Eye (tissue), 1 donor: ENCODE measurements at places on chromosomes 2 and 18.
A peak's percentile ranks its signal among the peaks of the same experiment; 100 is the strongest.

DNA sequence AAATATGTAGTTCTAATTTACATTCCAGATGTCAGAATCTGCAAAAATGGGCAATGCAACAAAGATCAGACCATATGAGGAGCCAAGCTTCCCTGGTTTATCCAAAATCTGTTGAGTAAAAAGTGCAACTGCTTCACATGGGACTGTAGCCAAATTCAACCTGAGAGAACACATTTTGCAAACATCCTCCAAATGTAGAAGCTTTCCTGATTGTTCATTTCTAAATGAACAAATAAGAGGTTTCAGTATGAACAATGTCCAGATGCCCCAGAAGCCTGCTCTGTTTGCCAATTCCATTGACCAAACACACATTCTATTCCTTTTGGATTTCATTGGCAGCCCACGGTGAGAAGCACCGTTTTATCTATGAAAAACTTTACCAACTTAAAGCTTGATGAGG is 117.9 kb upstream of the OSR1 start:
- DNase-seq: no peak

- DNase-seq: no peak
Measured at GRCh38 chr2:212752730-212753351, 214.2 kb upstream of the ERBB4 start.

GRCh38 chr2:112480530-112481049 is 1.4 kb upstream of the TTL start:
- DNase-seq: no peak

DNA sequence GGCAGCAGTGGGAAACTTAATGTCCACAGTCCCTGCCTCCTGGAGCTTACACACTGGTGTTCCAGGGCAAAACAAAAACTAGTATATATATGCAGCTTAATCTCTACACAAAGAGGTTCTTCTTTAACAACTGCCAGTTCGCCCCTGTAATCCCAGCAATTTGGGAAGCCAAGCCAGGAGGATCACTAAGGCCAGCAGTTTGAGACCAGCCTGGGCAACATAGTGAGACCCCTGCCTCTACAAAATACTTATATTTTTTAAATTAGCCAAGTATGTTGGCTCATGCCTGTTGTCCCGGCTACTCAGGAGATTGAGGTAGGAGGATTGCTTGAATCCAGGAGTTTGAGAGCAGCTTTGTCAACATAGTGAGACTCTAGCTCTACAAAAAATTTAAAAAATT is 17.2 kb upstream of the NEDD4L start:
- no peak for DNase-seq

- no peak for DNase-seq
Measured at GRCh38 chr2:233990261-233990798, 60.2 kb upstream of the SPP2 start.

DNA sequence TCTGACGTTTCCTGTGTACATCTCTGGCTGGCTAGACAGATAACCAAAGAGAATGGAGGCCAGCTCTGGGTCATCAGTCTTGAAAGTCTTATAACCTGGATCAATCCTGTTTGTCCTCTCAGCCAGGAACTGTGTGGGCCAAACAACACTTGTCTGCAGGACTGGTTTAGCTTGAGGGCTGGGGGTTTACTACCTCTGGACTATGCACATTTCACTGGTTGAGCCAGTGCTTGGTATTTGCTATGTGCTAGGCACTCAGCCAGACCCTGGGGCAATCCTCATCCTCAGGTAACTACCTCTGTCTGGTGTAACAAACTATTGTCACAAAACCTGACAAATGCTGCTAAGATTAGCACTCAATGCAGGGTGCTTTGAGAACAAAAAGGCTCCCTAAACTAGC is 169.7 kb downstream of the HAUS1 start:
- DNase-seq: no peak

GRCh38 chr2:165562233-165562632 is 92.7 kb downstream of the CSRNP3 start:
- DNase-seq: no peak

DNA sequence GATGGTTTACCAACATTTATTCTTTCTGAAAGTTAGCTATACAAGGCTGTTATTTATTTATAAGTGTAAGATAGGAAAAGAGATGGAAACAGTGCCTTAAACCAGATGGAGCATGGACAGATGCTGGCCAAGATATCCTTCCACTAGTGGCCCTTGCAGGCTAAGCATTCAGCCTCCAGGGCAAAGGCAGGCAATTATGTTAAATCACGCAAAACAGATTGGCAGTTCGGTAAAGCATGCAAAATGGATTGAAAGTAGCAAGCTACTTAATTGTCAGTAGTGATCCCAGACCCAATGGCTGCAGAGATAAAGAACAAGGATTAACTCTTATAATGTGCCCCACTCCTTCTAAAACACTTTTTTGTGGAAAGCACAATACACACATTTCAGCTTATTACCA is 105.4 kb upstream of the MAP4K3 start:
- DNase-seq: peak; percentile 71

- peak; percentile 85 for DNase-seq
Measured at GRCh38 chr2:235630718-235631296, 137.0 kb downstream of the AGAP1 start.

DNA sequence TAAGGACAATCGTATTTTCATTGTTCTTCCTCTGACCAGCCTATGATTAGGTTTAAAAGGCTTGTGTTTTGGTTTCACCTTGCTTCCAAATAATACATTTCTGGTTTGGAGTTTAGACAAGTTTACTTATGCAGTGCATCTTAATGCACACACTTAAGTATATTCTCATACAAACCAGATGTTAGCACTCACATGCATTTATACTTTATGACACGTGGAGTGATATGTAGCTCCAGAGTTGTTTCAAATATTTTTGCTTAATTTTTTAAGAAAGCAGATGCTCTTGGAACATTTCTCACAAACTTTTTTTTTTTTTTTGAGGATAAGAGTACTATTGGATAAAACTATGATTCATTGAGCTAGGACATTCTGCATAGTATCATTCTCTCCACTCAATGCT is 109.9 kb downstream of the PDE1A start:
- no peak for DNase-seq

DNA sequence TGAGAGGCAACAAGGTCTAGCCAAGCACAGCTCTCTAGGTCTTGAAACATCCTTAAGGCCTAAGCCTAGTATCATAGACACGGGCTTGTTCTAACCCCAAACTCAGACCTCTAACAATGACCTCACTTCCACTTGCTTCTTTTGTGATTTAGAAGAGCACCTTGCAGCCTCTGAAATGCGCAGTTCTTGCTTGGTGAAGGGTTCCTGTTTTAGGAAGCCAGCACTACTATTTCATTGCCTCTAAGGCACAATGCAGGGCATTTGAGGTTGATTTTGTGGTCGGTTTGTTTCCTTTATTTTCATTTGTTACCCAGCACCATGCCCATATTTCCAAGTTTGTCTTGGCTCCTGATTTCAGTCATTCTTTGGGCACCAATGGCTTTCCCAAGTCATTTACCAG is 117.0 kb upstream of the CYP1B1 start:
- no peak for DNase-seq

GRCh38 chr2:109481196-109481555 is 132.6 kb downstream of the SEPTIN10 start:
- no peak for DNase-seq

DNA sequence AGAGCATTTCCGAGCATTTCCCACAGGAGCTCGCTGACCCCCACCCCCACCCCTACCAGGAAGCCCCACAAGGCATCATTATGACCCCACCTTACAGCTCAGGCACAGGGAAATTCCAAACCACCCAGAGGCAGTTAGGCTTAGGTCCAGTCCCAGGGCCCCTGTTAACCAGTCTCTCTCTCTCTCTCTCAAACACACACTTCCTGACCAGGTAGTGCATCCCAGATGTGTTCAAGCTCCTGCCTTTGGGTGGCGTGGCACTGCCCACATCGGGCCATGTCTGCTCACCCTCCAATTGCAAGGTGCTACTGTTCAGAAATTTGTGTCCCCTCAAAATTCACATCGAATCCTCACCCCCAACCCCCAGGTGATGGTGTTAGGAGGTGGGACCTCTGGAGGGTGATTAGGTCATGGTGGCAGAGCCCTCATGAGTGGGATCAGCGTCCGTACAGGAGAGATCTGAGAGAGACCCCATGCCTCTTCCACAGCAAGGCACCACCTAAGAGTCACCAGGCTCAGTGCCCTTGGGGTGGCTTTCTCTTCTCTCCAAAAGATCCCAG is 8.8 kb downstream of the COPS9 start:
- DNase-seq: no peak

- DNase-seq: no peak
Measured at GRCh38 chr2:134421556-134422328, 167.9 kb downstream of the MGAT5 start.

- no peak for DNase-seq
Measured at GRCh38 chr18:22924589-22924988, 8.5 kb upstream of the RBBP8 start.

DNA sequence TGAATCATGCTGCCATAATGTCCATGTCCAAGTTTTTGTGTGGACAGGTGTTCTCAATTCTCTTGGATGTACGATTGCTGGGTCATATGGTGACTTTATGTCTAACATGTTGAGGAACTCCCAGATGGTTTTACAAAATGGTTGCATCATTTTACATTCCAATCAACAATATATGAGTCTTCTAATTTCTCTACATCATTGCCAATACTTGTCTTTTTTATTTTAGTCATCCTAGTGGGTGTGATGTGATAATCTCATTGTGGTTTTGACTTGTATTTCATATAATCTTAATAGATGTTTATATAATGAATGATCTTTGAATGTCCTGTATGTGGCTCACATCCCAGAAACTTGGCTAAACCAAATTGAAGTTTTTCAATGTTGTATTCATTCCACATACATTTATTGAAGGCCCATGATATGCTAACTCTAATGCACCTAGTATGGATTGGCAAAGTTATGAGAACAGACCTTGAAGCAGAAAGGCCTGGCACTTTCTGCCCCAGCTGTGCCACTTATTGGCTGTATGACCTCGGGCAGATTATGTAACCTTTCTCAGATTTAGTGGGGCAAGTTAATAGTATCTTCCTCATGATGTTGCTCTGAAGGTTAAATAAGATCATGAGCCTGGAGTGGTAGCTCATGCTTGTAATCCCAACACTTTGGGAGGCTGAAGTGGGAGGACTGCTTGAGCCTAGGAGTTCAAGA is 205.4 kb downstream of the RAB3GAP1 start:
- DNase-seq: no peak

DNA sequence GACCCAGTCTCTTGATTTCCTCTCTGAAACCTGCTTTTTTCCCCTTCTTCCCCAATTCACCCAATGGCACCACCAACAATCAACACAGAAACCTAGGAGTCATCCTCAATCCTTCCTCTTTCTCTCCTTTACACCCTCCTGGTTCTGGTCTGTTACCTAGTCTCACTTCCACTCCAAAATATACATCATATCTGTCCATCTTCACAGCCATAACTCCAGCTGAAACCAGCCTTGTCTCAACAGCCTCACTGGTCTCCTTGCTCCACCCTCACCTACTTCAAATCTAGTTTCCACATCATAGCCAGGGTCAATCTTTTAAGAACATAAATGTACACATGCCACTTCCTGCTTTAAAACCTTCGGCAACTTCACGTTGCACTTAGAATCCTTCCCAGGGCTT is 11.8 kb upstream of the TWSG1 start:
- no peak for DNase-seq
